ENCODE measurements at places on chromosomes 16 and 17.

GRCh38 chr17:82804442-82805191 lies 35.2 kb downstream of the ZNF750 start:
- peak; percentile 70 for DNase-seq

DNA sequence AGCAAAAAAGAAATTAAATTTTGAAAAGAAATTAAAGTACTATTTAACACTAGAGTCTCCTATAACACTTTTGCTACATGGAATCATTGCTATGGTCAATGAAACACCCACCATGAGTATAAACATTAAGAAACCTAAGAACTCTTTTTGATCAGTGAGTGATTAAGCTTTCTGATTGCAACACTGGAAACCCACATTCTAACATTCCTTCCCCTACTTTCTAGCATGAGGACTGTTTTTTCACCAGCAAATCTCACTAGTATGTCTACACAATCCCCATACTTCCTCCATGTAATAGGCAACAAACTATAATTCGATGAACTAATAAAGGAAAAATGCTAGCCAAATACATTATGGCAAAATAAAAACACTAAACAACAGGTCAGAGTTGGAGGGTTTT lies 54.7 kb downstream of the SKAP1 start:
- DNase-seq: peak; percentile 12

- no peak for DNase-seq
Measured at GRCh38 chr17:70086516-70086915, 11.5 kb downstream of the KCNJ16 start.

DNA sequence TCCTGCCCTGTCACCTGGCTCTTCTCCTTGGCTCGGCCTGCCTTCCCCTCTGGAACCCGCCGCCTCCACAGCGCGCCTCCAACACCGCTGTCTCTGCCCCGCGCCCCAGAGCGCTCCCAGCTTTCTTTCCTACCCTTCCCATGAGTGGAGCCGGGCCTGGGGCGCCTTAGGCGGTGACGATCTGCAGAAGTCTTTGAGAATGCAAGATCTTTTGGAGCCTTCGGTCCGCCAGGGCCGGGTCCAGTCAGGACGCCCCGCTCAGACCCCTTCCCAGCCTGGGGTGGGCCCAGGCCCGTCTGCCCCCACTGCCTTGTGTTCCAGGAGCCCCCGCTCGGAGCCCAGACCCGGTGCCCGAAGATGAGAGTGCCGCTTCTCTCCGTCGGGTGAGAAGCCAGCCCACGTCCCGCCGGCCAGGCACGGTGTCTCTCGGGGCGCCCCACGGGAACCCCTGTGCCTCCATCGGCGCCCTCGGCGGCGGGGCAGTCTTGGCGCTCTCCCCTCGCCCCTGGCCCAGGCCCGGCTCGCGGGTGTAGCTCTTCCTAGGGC lies 40.0 kb downstream of the MRM1 start:
- DNase-seq: no peak
